ENCODE measurements at places on chromosomes 5 and 9.

DNA sequence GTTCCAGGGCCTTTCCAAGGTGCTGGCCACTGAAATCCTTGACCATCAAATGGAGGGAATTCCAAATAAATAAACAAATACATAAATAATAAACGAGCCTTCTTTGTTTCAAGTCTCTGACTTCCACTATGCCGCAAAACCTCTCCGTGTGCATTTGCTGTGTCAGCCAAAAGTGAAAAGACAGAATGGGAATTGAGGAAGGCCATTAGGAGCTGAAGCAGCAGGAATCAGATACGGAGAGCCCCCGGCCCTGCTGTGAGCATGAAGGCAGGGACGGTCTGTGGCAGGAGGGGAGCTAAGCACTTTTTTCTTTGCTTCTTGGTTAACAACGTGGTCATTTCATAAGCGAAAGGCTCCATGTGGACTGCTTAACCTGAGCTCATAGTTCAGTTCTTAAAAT is 26.1 kb downstream of the PLPPR1 start:
- DNase-seq, result no peak

- no peak for DNase-seq
These were observed 2.5 kb downstream of the ACER2 start for GRCh38 chr9:19411316-19411715.

- DNase-seq, result no peak
These were observed 151.1 kb upstream of the POU5F2 start for GRCh38 chr5:93892481-93892880.

GRCh38 chr5:99815-100214 is 7.8 kb downstream of the PLEKHG4B start:
- no peak for DNase-seq

DNA sequence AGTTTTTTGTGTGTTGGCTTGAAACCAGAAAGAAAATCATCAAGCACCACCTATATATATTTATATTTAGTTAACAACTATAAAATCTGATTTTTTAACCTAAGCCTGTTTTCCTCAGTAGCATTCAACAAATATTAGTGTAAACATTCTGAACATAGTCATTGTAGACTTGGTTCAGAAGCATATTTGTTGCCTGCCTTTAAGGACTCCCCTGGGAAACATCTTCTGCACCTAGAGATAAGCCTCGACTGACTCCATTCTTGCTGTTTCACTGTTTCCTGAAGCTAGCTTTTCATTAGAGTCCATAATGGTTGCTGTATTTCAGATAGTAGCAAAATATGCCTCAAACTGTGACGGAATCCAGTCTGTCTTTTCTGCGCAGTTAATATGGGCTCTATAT is 123.5 kb downstream of the TRIO start:
- no peak for DNase-seq

DNA sequence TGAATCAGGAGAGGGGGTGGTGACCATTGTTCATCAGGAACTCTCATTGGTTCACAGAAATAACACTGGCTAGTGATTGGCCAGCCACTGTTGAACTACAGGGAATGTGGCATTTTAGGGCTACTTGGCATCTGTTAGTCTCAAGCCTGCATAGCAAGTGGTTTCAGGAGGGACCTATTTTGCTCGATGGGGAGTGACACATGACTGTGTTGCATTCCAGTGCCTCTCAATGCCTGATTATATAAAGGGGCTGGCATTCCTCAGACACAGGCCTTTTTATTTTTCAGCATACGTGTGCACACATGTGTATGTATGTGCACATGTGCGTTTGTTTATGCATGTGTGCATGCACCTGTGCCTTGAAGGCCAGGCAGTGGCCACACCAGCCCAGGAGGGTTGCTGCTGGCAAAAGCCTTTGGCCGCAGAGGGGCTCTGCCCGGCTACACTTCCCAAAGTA is 23.2 kb downstream of the FGD3 start:
- DNase-seq, result no peak

- DNase-seq, result no peak
These were observed 74.1 kb upstream of the GHR start for GRCh38 chr5:42349163-42349562.

DNA sequence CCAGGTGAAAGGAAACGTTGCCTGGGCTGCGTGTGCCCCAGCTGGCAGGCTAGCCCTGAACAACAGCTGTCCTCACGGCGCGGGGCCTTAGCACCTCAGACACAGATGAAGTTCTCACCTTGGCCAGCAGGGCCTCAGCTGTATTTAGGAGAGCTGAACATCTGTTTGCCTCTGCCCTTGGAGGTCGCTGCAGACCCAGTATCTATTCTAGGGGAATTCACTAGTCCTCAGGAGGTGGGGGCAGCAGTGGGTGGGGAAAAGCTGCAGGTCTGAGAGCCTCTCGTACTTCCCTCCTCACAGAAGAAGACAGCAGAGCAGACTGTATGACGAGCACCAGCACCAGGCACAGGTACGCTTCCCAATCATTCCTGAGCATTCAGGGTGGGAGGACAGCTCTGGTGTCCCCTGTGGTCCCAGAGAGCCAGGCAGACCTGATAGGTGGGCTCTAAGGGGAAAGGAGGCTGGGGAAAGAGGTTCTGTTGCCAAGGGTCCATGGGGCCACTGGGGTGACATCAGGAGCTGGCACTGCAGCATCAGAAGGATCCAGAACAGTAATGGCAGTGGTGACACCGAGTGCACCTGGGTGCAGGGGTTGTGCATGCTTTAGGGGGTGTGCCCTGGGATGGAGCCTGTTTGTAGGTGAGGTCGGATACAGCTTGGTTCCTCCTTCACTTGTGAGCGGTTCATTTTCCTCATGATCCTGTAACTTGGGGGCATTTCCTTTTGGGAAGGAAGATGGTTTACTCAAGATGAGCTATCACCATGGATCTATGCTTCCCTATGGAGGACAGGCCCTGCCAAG is 13.8 kb downstream of the CD74 start:
- DNase-seq, result no peak

DNA sequence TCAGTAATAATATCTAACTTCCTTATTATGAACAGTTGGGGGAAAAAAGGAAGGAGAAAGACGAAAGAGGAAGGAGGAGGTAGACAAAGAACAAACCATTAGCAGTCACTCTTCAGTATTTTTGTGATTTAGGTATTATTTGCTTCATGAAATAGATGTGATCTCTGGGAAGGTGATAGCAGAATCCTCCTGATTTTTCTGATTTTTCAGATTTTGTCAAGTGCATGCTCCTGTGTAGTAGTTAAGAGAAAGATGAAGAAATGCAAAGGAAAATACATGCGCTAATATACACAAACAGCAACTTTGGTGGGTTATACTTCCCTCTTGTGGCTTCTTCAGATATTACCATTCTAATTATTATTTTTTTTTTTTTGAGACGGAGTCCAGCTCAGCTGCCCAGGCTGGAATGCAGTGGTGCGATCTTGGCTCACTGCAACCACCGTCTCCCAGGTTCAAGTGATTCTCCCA is 31.6 kb downstream of the LMNB1 start:
- DNase-seq, result no peak

DNA sequence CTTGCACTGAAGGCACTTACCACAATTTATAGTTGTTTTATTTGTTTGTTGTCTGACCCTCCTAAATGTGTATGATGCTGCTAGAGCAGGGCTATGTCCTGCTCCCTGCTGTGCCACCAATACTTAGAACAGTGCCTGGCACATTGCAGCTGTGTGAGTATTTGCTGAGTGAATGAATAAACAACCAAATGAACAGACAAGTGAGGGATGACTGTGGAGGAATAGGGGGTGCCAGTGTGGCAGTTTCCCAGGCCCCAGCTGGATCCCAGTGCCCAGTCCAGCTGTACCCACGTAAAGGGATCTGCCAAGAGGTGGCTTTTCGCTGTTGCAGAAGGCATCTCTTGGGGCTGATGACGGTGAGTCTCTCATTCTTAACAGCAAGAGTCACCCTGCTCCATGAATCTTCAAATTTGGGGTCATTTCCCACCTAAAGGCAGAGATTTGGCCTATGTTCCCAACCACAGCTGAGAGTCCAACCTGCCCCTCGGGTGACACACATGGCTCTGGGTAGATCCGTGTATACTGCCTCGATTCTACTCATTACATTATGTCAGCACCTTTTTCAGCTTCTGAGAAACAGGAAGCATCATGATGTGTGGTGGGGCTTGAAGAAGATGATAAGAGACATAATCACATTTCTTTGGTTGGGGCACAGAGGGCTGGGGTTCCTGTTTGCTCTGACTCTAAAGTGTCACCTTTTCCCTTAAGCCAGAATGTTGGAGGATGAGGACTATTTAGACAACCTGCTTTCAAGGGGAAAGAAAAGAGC is 14.3 kb downstream of the IL5 start:
- no peak for DNase-seq

- DNase-seq, result no peak
These were observed 158.5 kb upstream of the ADAMTS16 start for GRCh38 chr5:4981608-4982007.

DNA sequence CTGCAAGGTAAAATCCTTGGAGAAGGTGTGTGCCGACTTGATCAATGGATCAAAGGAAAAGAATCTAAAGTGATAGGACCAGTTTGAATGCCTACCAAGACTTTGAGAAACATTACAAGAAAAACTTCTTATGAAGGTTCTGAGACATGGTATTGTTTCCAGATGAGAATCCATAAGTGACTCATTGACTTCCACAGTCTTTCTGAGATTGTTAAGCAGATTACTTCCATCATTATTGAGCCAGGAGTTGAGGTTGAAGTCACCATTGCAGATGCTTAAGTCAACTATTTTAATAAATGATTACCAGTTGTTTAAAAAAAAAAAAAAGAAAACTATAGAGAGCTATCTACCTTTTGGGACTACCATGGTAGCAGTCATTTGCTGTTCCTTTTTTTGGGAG is 7.0 kb downstream of the LNPEP start:
- DNase-seq, result no peak

GRCh38 chr9:130095872-130096271 is 42.2 kb downstream of the GPR107 start:
- no peak for DNase-seq

DNA sequence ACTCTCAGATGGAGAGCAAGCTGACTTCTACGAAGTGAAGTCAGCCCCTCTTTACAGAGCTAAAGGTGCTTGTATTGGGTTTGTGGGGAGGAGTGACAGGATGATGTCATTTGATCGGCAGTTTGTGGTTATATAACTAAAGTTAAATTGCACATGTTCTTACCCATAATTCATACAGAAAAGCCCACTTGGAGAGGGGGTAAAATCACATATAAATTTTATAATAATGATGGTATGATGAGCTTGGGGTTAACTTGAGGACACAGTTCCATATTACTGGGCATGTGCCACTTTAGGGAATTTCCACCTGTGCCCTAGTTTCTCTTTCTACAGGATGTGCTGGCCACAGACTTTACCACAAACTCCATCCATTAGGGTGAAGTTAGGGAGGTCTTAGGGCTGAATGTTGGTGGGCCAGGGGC is 1178.6 kb upstream of the CDH9 start:
- no peak for DNase-seq

All from tibial nerve (tissue), 4 donors.